ENCODE measurements at places on chromosomes 12 and 14.

GRCh38 chr14:52473557-52473956, 78.7 kb downstream of the TXNDC16 start:
- no peak for DNase-seq

DNA sequence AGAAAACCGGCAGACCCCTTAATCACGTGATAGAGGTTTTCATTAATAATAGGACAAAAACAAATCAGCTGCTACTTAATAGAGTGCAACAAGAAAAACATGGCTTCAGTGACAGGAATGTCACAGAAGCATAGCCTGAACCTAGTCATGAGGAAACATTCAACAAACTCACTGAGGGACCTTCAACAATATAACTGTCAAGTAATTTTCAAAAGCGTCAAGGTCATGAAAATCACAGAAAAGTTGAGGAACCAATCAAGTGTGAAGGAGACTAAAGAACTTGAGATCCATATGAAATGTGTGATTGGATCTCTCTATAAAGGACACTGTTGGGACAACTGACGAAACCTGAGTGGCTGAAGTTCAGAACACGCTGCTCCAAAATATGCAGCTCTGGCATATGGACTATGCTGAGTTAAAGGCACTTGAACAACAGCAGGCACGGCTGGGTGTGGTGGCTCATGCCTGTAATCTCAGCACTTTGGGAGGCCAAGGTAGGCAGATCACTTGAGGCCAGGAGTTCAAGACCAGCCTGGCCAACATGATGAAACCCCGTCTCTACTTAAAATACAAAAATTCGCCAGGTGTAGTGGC, 16.3 kb downstream of the NDUFA12 start:
- DNase-seq, result no peak

DNA sequence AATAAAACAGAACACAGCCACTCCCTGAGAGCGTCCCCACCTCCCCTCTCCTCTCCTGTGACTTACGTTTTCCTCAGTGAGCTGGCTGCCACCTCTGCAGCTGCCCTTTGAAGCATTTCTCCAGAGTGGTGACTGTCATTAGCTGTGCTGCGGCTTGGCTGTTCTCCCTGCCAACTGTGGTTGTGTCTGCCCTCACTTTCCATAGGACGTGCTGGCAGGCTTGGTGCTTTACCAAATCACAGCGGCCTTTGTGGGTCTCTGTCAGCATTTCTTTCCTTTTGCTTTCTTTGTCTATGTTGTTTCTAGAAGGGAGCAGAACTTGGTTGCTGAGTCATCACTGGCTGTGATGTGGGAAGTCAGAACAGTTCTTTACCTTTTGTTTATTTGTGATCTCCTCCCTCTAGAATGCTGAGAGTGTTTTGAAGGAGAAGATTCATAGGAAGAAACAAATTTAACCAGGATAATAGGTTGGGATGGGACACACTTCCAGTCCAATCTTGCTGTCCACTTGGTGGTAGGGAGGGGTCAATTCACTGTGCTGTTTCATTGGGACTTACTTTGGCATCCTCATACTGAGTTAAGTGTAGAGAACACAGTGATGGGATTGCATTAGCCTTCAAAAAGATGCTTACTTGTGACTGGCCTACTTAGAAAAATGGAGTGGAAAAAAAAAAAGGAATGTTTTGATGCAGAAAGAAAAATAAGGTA, 88.2 kb downstream of the TMX1 start:
- DNase-seq, result no peak

- DNase-seq, result no peak
Measured at GRCh38 chr14:31960039-31960438, 117.1 kb upstream of the ARHGAP5 start.

GRCh38 chr12:3081886-3082285, 4.7 kb downstream of the TSPAN9 start:
- DNase-seq, result no peak

DNA sequence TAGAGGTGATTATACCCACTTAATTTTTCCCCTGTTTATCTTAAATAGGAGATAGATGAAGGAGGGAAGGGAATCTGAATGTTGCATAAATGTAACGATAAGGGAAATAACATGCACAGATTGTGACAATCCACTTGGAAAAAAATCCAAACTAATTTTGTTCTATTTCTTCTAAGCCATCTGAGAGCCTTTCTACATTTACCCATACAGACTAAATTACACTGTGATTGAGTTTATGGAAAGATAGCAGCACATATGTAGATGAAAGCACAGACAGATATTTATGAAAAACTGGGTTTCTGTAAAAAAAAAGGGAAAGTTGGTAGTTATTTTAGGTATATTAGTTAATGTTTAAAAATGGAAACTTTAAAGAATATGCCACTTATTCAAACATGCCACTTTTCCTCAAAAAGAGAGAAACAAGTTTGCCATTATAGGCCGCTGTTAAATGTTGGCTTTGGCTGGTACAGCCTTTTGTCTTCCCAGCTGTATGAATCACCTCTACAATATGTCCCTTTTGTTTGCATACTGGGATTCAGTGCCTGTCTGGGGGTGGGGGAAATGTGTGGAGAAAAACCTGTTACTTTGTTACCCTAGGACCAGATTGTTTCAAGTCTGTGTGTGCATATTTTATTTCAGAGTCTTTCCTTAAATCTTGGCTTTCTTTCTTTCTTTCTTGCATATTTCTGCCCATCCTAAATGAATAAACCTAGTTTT, 470.2 kb upstream of the LMO3 start:
- no peak for DNase-seq

- DNase-seq, result no peak
Measured at GRCh38 chr12:87406926-87407325, 622.3 kb downstream of the C12orf50 start.

DNA sequence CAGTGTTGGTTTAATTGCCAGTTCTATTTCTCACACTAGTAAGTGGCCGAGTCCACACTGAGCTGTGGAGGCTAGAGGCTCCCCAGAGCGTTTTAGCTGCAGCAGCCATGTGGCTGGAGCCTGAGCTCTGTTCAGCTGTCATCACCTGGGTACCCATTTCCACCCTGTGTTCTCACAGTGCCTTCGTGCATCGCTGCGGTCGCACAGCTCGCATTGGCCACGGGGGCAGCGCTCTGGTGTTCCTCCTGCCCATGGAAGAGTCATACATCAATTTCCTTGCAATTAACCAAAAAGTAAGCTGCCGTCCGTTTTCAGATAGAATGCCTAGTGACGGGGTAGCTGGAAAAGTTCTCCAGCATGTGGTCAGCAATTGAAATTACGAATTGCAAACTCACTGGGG, 15.7 kb downstream of the DDX55 start:
- DNase-seq, result no peak

GRCh38 chr14:25381498-25381897, 331.6 kb upstream of the STXBP6 start:
- peak; percentile 8 for DNase-seq

DNA sequence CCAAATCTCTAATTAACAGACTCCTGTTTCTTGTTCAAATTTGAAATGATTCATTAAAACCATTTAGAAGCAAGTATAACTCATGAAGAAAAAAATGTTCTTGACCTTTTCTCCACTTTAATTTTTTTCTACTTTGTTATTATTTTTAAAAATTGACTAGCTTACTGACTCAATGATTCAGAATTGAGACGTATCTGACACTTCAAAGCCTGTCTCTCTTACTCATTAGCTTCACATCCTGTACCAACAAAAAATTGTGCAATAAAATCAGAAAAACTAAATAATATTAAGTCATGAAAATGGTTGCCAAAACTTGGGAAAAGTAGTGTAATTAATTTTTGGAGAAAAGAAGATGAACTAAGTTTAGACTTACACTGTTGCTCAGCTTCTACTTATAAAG, 331.2 kb downstream of the SLC16A7 start:
- no peak for DNase-seq

GRCh38 chr14:96002498-96002884, 36.7 kb upstream of the C14orf132 start:
- DNase-seq, result no peak

- no peak for DNase-seq
Measured at GRCh38 chr14:68345738-68346137, 447.1 kb downstream of the ZFP36L1 start.

GRCh38 chr14:35333797-35334743, 41.9 kb downstream of the PSMA6 start:
- no peak for DNase-seq

GRCh38 chr14:33563191-33563900, 387.5 kb downstream of the EGLN3 start:
- no peak for DNase-seq

GRCh38 chr14:61174441-61174891, 106.7 kb downstream of the TMEM30B start:
- DNase-seq, result no peak

- DNase-seq, result no peak
Measured at GRCh38 chr12:2666411-2666810, 128.4 kb upstream of the FKBP4 start.

- DNase-seq, result no peak
Measured at GRCh38 chr12:111341426-111342065, 27.3 kb downstream of the PHETA1 start.

DNA sequence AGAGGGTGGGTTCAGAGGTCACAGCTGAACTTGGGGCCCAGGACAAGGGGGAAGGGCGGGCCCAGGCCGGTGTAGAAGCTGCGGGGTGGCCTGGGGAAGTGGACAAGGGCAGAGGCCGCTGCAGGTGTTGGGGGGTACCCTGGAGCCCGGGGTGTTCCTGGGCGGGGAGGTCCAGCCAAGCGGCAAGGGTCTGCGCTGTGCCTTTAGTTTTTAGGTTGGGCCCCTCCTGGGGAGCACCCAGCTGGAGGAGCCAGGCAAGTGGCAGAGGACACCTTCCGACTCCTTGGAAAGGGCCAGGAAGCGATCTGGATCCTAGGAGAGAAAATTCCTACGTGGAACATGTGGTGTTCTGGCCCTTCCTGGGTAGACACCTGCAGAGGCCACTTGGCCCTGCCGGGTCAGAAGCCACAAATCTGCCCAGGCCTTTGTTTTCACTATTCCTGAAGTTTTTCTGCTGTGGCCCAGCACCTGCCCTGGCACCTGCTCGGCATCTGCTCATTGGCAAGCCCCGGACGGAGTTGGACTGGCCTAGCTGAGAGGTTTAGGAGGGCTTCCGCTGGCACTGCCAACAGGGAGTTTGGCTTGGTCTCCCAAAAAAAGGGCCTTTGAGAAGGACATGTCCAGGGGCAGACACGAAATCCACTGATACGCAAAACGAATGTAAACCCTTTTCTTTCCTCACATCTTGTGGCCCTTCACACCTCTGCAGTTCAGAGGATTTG, 61.1 kb downstream of the SMUG1 start:
- no peak for DNase-seq

GRCh38 chr12:99553461-99553860, 94.1 kb upstream of the GARIN6 start:
- no peak for DNase-seq

- no peak for DNase-seq
Measured at GRCh38 chr12:124565656-124566160, 1.7 kb downstream of the NCOR2 start.

DNA sequence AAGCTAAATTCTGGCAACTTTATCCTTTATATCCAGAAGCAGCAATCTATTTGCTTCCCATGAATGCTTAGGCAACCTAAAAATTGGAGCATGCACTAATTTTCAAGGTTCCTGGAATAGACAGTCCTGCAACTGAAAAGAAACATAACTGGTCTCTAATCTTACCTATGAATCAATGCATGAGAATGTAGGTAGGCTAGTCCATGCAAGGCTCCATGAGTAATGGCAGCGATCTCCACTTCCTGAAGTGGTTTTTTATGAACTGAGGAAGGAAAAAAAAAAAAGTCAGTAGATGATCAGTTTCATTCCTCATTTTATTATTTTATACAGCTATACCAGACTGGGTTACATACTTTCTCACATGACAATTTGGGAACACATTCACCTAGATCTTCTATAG, 102.0 kb downstream of the PEBP1 start:
- DNase-seq, result no peak

DNA sequence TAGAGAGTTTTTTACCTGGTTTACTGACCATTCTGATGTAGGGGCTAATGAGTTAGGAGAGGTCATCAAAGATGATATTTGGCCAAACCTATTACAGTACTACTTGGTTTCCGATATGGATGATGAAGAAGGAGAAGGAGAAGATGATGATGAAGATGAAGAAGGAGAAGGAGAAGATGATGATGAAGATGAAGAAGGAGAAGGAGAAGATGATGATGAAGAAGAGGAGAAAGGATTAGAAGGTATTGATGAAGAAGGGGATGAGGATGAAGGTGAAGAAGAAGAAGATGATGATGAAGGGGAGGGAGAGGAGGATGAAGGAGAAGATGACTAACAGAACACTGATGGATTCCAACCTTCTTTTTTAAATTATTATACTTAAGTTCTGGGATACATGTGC, 196.6 kb downstream of the TMX1 start:
- no peak for DNase-seq

GRCh38 chr14:83253870-83254269, 1720.2 kb upstream of the SEL1L start:
- no peak for DNase-seq

GRCh38 chr14:104609666-104610065, 5.1 kb upstream of the TMEM179 start:
- no peak for DNase-seq

GRCh38 chr14:92717571-92718042, 30.8 kb downstream of the LGMN start:
- no peak for DNase-seq

- DNase-seq, result no peak
Measured at GRCh38 chr14:97581016-97581415, 783.8 kb downstream of the VRK1 start.

GRCh38 chr12:30598889-30599288, 96.8 kb downstream of the IPO8 start:
- no peak for DNase-seq

DNA sequence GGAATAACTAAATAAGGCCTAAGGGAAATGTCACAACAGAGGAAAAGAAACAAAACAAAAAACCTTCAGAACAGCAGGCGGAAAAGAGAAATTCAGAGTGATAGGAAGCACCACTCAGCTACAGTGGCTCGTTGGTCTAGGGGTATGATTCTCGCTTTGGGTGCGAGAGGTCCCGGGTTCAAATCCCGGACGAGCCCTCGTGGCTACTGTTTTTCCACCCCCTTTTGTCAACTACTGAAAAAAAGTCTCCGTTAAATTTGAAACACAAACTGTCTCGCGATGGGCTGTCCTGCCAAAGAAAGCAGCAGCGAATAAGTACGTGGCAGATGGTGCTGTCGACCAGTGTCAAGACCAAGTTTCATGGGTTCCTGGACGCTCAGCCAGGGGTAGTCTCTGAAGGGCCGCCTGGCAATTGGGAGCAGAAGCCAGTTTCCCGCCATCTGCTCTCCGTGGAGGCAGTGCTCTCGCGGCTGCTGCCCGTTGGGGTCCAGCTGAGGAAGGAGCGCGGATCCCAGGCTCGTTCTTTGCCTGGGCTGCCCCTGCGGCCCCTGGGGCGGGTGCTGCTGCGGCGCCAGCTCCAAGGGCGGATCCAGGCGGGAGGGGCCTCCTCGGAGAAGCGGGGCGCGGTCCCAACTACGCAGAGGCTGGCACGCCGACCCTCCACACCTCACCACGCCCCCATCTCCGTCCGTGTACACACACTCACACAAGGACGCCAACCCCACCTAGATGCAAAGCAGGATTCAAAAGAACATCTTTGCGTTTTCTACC, at the start of gene RNASE4:
TSS of gene RNASE4 (plus strand) at position 670 of the 771 bp plus-strand sequence. CDS start 14,812 bp downstream, outside the sequence.
- peak; percentile 55 for DNase-seq

Measured in HuH-7 (cell line).